Activated T-cell treated with anti-CD3 and anti-CD28 coated beads for 24 hours (primary cell): ENCODE measurements at places on chromosomes 5 and 9.

DNA sequence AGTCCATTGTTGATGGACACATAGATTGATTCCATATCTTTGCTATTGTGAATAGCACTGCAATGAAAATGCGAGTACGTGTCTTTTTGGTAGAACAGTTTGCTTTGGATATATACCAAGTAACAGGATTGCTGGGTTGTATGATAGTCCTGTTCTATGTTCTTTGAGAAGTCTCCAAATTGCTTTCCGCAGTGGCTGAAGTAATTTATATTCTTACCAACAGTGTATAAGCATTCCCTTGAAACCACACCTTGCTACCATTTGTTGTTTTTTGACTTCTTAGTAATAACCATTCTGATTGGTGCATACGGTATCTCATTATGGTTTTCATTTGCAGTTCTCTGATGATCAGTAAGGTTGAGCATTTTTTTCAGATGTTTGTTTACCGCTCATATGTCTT, 792.9 kb downstream of the PTPRD start:
- no peak for DNase-seq

DNA sequence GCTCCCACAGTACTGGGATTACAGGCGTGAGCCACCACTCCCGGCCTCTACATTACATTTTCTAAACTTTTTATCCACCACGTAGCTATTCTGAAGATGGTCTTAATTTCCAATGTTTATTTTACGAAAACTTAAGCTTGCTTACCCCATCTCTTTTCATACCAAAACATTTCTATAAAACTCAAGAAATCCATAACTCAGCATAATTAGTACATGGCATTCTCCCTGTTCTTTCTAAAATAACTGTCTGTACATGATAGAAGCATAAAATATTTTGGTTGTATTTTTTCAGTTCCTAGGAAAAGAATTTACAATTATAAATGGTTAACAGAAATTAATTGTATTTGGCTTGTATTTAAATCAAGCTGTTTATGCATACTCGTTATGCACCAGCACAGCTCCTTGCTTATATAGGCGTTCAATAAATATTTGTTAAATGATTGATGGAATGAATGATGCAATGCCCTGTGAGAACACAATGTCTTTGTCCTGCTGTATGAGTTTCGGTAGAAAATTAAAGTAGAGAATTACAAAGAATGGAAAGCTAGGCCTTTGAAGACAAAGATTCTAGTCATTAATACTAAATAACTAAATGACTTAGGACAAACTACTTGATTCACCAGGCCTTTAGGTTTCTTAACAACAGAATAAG, 384.2 kb downstream of the EFNA5 start:
- DNase-seq = no peak

GRCh38 chr5:50794812-50795211, 128.4 kb downstream of the PARP8 start:
- DNase-seq = no peak

- no peak for DNase-seq
Observed at GRCh38 chr5:73415617-73416016, 33.0 kb downstream of the FOXD1 start.

- DNase-seq = no peak
Observed at GRCh38 chr9:69812068-69813000, 8.3 kb upstream of the CFAP95 start.

- DNase-seq = no peak
Observed at GRCh38 chr5:81754621-81755020, 3.7 kb upstream of the SSBP2 start.

- DNase-seq = no peak
Observed at GRCh38 chr5:111583758-111584203, 71.4 kb upstream of the STARD4 start.

GRCh38 chr5:15535938-15536337, 36.0 kb downstream of the FBXL7 start:
- DNase-seq = no peak

DNA sequence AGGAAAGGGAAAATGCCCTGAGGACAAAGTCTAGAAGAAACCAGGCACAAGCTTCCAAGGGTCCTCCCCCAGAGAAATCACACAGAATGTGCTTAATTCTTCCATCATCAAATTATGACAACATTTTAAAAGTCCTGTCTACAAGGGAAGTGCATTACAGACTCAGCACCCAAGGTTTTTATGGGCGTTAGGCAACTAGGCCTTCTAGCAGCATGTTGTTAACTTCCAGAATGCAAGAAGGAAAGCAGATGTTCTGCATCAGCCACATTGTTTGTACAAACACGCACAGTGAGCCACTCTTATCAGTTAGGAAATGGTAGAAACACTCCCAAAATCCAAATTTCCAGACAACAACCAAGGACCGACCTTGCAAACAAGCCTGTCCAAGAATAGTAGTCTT, 26.5 kb downstream of the SMC5 start:
- no peak for DNase-seq

GRCh38 chr9:112097712-112098688, 77.1 kb downstream of the SUSD1 start:
- DNase-seq = peak; percentile 59

GRCh38 chr5:68385936-68386335, 170.4 kb downstream of the PIK3R1 start:
- no peak for DNase-seq

- no peak for DNase-seq
Observed at GRCh38 chr5:18311266-18311665, 677.0 kb downstream of the TAF11L14 start.

GRCh38 chr5:98690002-98690401, 83.5 kb upstream of the RGMB start:
- DNase-seq = no peak

DNA sequence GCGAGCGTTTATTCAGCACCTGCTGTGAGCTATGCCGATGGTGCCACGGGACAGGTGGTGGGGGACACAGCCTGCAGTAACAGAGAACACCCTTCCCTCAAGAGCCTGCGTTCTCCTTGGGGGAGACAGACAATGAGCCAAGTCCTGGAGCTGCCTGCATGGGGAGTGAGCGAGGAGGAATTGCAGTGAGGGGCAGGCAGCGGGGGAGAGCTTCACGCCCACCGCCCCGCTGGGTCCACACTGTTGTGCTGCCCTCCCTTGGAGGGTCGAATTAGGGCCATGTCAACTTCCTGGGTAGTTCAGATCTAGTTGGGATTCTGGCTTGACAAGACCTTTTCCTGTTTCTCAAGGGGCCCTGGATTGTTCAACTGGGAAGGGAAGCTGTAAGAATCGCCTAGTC, 55.5 kb upstream of the N4BP3 start:
- DNase-seq = no peak

- no peak for DNase-seq
Observed at GRCh38 chr9:92044936-92045335, 70.3 kb downstream of the SPTLC1 start.

- DNase-seq = no peak
Observed at GRCh38 chr5:167453246-167454030, 838.0 kb upstream of the WWC1 start.

- no peak for DNase-seq
Observed at GRCh38 chr9:134055981-134056461, 11.8 kb downstream of the BRD3 start.

DNA sequence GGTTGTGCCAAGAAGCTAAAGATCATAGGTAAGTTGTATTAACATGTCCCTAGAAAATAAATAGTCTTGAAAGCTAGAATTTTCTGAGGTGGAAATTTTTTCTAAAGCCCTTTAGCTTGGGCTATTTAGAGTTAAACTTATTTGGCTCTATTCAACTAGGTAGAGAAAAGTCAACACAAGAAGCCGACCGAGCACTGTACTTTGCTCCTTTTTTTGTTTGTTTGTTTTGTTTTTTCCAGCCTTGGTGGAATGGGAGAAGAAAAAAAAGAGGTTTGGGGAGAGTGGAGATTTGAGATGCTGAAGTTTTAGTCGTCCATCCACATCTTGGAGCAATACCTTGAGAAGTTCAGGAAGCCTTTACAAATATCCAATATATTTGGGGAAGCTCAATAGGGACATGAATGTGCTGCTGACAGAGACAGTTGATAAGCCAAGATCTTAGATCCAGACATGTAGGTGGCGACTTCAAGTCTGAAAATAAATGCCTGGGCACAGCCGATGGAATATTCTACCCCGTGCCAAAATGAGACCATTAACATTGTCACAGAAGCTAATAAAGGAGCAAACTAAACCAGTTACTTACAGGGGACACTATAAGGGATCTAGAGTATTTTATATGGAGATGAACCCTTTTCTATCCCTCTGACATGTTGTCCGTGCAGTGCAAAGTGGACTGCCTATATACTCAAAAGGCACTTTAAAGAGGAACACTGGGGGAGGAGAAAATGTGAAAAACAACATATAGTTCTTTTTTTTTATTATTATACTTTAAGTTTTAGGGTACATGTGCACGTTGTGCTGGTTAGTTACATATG, 466.1 kb downstream of the PTPRD start:
- no peak for DNase-seq

- DNase-seq = no peak
Observed at GRCh38 chr5:152532714-152533113, 127.6 kb upstream of the NMUR2 start.

- peak; percentile 5 for DNase-seq
Observed at GRCh38 chr9:115209601-115210306, 91.8 kb upstream of the TNC start.

GRCh38 chr5:93570294-93571113, 10.5 kb downstream of the NR2F1-AS1 start:
- DNase-seq = no peak
